ENCODE measurements at places on chromosomes 12 and 14.

GRCh38 chr12:93358058-93358457 is 19.7 kb upstream of the NUDT4 start:
- no peak for DNase-seq

DNA sequence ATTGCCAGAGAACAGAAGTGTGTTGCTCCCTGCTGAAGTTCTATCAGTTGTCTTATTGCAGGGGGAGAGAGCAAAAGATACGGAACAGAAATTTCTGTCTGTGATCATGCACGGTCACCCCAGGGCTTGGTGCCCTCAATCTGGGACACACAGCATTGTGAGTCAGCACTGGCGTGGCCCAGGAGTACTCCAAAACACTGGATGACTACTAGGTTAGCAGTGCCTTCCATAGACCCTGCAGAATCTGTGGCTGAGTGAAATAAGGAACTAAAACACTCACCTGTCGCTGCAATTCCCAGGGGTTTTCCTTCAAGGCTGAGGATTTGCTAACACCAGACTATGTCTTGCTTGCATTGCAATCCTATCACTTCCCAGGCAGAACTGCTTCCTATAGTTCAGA is 165.5 kb downstream of the ANO6 start:
- no peak for DNase-seq

DNA sequence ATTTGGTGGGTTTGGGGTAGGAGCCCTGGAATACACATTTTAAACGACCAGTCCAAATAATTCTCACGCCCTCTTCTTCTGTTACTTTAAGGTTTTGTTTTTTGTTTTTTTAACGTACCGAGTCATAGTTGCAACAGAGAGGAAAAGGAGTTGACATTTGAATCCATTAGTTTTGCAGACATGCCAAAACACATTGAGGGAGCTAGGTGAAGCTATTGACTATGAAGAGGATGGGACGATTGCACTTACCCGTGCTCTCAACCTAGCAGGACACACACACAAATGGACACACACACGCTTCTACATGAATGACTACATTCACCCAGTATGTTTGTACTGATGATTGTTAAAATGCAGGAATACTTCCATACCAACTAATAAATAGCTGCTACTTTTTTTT is 54.3 kb upstream of the CIT start:
- DNase-seq = no peak

DNA sequence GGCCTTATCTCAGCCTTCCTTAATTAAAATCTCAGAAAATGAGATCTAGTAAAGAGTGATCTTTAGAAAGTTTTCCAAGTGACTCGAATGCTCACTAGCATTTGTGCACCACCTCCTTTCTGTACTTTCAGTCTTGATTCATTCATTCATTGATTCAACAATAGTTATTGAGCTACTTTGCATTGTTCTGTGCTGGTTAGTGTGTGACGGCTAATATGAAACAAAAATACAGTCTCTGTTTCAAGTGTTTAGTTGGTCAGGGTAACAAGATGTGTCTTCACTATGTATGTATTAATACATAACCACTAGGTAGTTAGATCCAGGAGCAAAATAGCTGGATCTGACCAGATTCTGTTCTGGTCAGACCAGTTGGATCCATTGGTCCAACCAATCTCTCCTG is 100.9 kb downstream of the FAR2 start:
- no peak for DNase-seq

- DNase-seq = no peak
Measured at GRCh38 chr14:92122761-92123160, 992 bp downstream of the CPSF2 start.

DNA sequence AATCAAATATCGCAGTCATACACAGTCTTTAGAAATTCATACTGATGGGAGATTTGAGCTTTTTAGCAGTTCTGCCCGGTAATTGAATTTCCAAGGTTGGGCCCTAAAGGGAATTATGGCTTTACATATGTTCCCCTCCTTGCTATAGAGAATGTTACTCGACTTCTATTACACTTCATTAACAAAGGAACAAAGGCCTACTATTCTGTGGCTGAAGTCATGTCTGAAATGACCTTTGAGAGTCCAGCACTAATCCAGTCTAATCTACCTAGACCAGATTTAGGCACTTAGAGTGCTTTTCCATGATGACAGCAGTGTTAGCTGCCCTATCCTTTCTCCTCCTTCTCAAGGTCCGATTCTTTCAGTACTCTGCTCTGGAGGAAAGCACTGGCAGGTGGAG is 305.3 kb downstream of the MED13L start:
- DNase-seq = no peak

DNA sequence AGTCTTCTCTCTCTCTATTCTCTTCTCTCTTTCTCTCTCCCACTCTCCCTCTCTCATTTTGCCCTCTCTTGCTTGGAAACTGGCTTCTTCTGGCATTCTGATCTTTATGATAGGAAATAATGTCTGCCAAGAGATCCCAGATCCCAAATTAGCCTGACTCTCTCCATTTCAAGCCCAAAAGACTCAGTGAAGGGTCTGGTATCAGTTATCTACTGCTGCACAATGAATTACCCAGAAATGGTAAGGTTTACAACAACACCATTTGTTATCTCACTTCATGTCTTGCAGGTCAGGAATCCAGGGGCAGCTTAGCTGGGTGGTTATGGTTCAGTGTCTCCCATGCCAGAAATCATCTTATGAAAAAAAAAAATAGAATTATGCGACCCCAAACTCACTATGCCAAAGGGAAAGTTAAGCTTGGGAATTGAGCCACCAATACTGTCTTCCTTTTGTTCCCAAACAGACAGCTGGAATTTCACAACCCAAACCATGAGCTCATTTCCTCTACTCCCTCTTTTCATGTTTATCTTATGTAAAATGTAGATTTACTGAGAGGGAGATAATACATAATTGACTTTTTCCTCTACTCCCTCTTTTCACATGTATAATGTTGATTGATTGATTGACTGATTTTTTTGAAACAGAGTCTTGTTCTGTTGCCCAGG is 67.8 kb upstream of the FICD start:
- DNase-seq = peak; percentile 31

GRCh38 chr12:1108276-1108675 is 117.3 kb downstream of the ERC1 start:
- no peak for DNase-seq

- DNase-seq = no peak
Measured at GRCh38 chr12:128543460-128543859, 276.5 kb downstream of the TMEM132C start.

- DNase-seq = no peak
Measured at GRCh38 chr12:120825337-120825736, 78.8 kb downstream of the SPPL3 start.

DNA sequence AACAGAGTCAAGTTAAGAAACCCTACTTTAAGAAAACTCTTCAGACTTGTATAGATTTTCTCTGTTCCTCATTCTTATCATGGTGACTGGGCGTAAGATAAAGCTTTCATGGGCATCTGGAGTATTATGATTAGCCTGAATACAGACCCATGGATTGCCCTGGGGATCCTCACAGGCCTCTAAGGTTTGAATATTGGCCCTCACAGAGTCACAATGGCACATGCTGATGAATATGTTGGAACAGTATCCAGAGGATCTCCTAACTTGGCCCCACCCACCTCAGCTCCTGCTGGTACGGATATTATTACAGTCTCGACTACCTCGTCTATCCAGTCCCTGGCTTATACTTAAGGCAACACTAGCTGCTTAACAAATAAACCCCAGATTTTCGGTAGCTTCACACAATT is 8.1 kb downstream of the OSBPL8 start:
- DNase-seq = no peak

DNA sequence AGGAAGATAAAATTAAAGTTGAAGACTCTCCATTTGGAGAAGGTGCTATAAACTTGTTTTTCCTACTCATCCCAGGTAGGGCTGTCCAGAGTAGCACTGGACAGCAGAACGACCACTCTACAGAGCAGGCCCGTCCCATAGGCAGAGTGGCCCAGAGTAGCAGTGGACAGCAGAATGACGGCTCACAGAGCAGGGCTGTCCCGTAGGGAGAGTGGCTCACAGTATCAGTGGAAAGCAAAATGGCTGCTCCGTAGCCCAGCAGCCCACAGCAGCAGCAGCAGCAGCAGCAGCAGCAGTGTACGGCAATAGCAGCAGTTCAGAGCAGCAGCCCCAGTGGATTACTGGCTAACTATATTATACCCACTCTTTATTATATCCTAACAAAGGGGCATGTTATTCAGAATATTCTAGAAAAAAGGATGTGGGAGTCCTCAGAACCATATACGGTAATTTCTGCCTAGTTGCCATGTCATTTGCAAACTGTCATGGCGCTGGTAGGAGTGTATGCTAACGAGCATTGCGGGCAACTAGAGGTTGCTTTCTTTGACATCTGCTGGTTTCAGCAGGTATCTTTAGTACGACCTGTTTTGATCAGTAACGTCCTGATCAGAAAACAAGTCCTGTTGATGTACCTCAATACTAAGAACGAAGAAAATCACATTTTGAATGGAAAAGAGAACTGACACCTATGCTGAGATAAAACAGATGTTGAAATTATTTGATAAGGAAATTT is 567.3 kb downstream of the SLC16A7 start:
- DNase-seq = no peak

DNA sequence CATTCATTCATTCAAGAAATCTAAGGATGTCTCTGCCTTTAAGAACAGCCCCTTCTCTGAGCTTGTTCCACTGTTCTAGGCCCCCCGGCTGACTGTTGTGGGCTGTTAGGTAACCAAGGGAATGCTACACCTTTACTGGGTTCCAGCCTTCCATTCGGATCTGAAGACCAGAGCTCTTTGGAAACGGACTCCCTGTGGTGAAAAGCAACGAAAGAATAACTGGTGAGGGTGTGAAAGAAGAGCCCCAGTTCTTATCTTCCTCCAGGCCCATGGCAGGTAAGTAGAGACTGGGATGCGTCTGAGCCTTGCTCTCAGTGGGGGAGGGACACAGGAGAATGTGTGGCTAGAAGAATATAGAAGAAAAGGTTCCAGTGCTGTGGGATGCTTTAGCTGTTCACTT is 207.4 kb downstream of the TMEM132D start:
- no peak for DNase-seq

GRCh38 chr14:59239022-59239421 is 50.6 kb downstream of the DAAM1 start:
- DNase-seq = no peak

DNA sequence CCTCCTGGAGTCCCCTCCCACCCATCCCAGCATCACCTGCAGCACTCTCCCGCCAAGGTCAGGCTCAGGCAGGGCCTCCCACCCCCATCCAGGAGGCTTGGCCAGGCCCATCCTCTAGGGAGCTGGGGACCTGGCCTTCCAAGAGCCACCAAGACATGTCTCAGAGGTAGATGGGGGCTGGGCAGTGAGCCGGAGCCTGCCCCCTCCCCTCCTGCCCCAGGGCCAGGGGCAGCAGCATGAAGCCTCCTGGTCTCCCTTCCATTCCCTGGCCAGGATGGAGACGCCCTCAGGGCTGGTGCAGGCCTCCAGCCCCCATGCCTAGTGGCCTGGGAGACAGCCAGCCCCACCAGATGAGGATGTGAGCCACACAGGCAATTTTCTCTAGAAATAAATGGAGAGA is 69.3 kb upstream of the C14orf180 start:
- no peak for DNase-seq

DNA sequence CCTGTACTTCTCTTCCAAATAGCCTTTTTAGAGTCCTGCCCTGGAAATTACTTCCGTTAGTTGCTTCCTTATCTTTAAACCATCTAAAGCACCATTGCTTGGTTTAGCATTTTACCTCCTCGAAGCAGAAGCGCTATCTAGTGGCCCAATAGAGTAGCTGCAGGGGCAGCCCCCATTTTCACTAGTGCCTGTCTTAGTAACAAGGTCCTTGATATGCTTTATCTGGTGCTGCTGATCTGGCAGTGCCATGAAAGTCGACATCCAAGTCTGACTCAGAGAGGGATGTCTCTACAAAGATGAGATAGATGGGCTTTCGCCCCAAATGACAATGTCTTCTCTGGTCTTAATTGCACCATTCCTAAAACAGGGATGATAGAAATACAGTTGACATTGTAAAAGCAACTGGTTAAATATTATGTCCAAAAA is 25.0 kb upstream of the CIT start:
- DNase-seq = peak; percentile 51

- DNase-seq = no peak
Measured at GRCh38 chr12:121823727-121824115, 19.9 kb downstream of the SETD1B start.

GRCh38 chr12:92863251-92863650 is 65.8 kb downstream of the EEA1 start:
- DNase-seq = no peak

- DNase-seq = no peak
Measured at GRCh38 chr12:31768046-31768445, 39.2 kb upstream of the AMN1 start.

DNA sequence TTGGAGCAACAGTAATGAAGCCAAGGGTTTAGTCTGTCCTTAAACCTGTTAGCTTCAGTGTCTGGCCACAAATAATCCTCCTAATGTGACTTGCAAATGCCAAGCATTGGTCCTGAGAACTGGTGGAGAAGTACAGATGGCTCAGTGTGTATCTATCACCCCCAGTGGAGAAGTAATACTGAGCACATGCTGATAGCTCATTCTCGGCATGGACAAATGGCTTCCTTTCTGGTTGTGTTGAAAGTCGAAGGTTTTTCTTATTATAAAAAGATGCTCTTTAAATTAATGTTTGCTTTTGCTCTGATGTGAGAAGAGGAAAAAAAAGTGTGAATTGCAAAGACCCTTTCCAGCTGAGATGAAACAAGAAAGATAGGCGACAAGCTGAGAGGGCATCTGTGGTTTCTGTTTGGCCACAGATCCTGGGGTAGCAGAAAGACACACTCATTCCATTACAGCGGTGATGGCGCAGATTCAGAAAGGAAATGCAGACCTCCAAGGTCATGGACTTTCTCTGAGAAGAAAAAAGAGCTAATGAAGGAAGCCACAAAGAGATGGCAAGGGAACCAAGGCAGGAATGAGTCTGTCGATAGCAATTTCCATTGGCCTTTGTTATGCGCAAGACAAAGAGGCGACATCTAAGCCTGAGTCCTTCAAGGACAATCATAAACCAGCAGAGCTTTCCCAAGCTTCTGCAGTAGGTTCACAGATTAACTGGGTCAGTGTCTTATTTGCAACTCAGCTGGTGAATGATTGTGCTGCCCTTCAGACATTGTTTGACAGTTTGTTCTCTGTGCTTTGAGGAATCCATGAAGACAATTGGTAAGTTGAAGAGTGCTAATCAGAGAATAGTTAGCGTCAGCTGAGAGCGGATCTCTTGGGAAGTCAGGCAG is 155.5 kb upstream of the RGS6 start:
- DNase-seq = no peak

- no peak for DNase-seq
Measured at GRCh38 chr12:104910196-104910840, 47.8 kb downstream of the SLC41A2 start.
